Activated T-helper 17 cell treated with anti-CD3 and anti-CD28 coated beads, Interleukin-2, amount 50 U/mL, for 72 hours (primary cell): ENCODE measurements at places on chromosomes 4 and X. TPM values are rescaled to one million over a fixed set of nuclear protein-coding genes. Genes with fewer than 3 reads are reported as not detected.

The PLAC8 gene
- 19.9 TPM for total RNA-seq

The SMARCA5 gene
- 45.4 TPM for total RNA-seq

The TMA16 gene
- total RNA-seq: 37.7 TPM

The FOXR2 gene
- not detected for total RNA-seq
